ENCODE measurements at places on chromosomes 3 and 15. TPM values are rescaled to one million over a fixed set of nuclear protein-coding genes. Genes with fewer than 3 reads are reported as not detected.
A peak's percentile ranks its signal among the peaks of the same experiment; 100 is the strongest.

DNA sequence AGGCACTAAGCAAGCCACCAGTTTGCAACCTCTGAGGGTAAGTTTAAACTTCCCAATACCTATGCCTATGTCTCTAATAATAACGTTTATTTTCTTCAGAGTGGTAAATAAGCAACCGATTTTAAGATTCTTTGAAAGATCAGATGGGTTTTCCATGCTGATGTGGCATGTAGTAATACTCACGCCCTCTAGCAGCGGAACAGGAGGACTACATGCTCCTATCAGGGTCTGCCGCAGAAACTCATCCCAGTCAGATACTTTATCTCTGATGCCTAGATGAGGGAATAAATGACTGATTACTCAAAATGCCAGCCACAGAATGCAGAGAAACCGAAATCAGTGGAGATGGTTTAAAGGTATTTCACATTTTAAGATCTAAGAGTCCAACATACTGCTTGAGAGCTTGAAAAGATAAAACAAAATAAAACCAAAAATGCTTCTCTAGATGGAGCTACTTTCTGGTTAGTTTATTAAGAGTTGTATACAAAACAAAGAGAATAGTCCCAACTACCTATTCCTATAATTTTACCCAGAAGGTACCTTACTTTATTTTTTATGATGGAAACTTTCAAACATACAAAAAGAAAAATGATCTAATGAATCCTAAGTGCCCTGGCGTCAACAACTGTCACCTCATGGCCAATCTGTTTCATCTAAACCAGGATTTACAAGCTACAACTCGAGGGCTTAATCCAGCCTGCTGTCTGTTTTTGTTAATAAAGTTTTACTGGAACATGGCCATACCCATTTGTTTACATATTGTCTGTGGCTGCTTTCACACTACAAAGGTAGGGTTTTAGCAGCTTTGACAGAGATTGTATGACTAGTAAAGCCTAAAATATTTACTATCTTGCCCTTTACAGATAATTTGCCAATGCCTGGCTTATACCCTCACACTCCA lies 37.5 kb upstream of the STIMATE start:
- DNase-seq: peak; percentile 60

GRCh38 chr3:133991637-133992036 lies 38.1 kb downstream of the SLCO2A1 start:
- peak; percentile 66 for DNase-seq

- no peak for DNase-seq
Measured at GRCh38 chr3:11291808-11292207, 19.6 kb downstream of the ATG7 start.

DNA sequence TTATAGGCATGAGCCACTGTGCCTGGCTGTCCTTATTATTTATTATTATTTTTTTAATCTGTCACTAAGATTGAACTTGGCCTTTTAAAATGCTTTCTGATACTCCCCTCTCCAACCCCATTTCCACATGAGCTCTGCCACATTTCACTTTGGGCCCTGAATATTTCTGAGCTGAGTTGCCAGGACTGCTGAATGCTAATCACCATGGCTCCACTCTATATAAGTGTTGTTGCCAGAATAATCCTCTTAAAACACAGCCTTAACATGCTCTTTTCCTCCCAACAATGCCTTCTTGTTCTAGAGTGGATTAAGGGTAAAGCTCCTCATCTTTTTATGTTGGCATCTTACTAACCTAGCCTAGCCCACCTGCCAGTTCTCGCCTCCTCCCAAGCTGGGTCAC lies 124.4 kb downstream of the PDZRN3 start:
- no peak for DNase-seq

Gene ALPK3
- 190 TPM for total RNA-seq

Gene PYGO1
- total RNA-seq: 15.2 TPM

Gene SKOR1
- total RNA-seq: 0.05 TPM

DNA sequence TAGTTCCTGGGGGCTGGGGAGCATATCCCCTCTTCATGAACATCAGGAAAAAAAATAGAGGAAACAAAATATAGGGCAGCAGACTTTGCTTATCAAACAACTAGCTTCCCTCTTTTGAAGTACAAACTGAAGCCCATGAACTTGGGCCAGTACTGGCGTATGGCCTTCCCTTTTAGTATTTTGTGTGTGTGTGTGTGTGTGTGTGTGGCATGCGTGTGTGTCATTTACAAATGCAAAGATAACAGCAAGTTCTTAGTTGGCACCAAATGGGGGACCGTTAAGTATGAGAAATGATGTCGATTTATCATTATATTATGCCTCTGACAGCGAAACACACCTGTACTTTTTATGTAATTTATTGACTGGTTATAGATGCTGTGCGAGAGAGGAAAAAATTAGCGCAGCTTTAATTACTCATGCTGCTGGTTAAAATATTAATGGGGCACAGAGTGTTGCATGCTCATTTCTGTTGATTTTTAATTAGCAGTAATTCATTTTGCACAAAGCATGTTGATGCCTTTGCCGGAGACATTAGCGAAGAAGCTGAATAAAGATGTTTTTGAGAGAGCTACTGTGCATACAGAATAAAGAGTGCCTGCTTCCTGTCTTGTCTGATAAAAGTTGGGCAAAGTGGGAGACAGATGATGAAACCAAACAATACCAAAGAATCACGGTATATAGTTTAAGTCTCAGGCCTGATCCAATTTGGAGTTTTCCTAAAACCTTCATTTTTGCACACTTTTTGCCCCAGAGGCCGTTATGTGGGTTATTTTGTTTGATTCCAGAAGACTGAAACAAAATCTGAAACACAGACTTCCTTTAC lies 297.1 kb downstream of the SATB1 start:
- no peak for DNase-seq

DNA sequence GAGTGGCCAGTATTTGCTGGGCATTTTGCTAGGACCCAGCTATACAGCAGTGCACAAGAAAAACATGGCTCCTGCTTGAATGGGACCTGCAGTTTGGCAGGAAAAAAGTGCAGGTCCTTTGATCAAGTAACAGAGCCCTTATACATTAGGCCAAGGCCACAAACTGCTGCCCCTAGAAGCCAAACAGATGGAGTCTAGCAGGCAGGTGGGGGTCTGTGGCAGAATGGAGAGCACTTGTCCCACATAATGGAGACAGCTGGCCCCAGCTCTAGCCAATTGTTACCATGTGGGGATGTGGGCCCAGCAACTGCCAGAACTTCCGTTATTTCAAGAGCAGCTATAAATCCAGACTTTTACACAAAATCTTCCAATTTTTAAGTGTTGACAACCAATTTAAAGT lies 79.3 kb downstream of the SHQ1 start:
- DNase-seq: peak; percentile 55

GRCh38 chr3:13081603-13082360 lies 8.6 kb upstream of the IQSEC1 start:
- DNase-seq: no peak

Gene IL17RD
- total RNA-seq: 0.73 TPM

Gene NSUN3
- 9.6 TPM for total RNA-seq

GRCh38 chr3:139301183-139301582 lies 42.6 kb upstream of the MRPS22 start:
- DNase-seq: peak; percentile 79

DNA sequence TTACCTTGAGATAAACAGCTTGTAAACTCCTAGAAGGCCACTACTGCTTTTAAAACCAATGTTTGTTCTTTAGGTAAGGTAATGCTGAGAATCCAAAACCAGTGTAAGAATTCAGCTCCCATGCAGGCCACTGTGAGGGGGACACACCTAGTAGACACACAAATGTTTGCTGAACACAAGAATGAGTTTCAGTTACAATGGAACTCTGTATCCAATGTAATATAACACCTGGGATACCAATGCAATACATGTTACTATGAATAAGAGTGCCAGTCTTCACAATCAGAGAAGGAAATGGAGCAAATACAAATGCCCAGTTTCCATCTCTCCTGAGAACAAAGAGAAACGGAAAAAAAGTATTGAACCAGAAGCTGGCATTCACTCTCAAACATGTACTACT lies 65.9 kb downstream of the IGF2BP2 start:
- no peak for DNase-seq

DNA sequence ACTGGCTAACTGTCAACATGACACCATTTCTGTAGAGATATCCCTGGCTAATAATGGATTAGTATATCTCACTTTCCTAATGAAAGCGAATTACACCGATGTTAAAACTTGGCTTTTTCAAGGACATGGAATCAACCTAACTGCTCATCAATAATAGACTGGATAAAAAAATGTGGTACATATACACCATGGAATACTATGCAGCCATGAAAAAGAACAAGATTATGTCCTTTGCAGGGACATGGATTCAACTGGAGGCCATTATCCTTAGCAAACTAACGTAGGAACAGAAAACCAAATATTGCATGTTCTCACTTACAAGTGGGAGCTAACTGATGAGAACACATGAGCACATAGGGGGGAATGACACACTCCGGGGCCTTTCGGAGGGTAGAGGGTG lies 62.6 kb downstream of the ZIC1 start:
- no peak for DNase-seq

GRCh38 chr15:101193120-101193644 lies 58.7 kb downstream of the CHSY1 start:
- DNase-seq: no peak

- DNase-seq: no peak
Measured at GRCh38 chr3:168581771-168582225, 486.1 kb upstream of the GOLIM4 start.

Gene ADAMTS17
- total RNA-seq: 0.10 TPM

Gene UROC1
- total RNA-seq: not detected

- DNase-seq: no peak
Measured at GRCh38 chr15:64586984-64587383, 126.6 kb downstream of the ZNF609 start.

- DNase-seq: peak; percentile 60
Measured at GRCh38 chr3:180594631-180595558, 7.1 kb upstream of the TTC14 start.

Gene SLC24A5
- not detected for total RNA-seq

GRCh38 chr3:24004171-24004938 lies 59.3 kb downstream of the NR1D2 start:
- DNase-seq: no peak

DNA sequence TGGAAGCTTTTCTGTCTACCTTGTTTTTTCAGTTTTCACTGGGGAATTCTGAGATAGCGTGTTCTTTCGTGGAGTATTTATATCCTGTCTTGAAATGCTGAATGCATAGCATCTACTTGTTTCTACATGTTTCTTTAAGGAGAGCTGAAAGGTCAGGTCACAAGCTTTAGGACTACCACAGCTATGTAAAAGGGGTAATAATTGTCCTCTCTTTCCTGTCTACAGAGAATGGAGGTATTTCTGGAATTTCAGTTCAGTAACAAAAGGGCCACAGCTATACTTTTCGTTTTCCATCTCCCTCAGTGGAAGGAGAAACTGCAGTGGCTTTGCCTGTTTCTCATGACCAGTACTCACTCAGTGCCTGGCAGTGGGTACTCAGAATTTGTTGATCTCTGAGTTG lies 4.7 kb downstream of the INAFM2 start:
- DNase-seq: no peak

DNA sequence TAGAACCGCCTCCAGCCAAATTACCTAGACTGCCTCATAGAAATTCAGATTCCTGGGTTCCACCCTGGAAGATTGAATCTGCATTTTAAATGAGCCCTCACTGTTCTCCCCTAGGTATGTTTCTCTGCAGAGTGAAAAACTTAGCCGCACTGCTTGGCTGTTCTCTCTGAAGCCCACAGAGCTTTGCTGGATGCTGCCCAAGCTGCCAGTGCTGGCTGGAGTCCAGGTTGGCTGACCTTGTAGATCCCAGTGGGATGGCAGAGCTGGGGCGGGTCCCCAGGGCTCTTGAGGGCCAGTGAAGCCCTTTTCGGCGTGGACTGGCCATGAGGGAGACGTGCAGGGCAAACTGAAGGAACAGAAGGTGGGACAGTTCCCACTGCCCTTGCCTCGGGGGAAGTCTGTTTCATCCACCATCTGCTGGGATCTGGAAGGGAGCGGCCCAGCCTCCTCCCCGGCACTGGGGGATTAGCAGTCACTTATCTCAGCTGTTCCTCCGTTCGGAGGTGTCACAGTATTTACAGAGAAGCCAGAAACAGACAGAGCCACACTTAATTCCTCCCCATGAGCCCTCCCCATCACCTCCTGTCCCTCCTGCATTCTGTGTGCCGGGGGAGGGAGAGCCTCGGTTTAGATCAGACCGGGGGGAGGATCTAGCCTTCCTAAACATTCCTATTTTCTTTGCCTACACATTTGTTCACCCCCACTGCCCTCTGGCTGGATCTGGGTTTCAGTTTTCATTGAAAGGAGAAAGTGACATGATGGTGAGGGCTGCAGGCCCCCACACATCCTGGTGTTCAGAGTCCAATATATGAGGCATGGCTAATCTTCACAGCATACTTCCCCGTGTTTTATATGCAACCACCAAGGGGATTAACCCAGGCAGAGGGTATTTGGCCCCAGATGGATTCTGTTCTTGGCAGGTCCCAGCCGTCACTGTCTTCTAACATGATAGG lies 4.1 kb upstream of the ACTC1 start:
- peak; percentile 96 for DNase-seq

- no peak for DNase-seq
Measured at GRCh38 chr3:29949940-29950616, 656.3 kb upstream of the TGFBR2 start.

DNA sequence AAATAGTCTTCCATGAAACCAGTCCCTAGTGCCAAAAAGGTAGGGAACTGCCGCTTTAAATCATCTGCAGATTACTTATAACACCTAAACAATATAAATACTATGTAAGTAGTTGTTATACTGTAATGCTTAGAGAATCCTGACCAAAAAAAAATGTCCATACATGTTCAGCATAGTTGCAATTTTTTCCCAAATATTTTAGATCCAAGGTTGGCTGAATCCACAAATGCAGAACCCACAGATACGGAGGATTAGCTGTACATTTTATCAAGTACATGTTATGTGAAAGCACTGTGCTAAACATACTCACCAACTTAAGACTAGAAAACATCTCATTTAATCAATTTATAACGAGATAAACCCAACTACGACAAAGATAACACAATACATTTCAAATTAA lies 9.3 kb downstream of the MSL2 start:
- DNase-seq: no peak

DNA sequence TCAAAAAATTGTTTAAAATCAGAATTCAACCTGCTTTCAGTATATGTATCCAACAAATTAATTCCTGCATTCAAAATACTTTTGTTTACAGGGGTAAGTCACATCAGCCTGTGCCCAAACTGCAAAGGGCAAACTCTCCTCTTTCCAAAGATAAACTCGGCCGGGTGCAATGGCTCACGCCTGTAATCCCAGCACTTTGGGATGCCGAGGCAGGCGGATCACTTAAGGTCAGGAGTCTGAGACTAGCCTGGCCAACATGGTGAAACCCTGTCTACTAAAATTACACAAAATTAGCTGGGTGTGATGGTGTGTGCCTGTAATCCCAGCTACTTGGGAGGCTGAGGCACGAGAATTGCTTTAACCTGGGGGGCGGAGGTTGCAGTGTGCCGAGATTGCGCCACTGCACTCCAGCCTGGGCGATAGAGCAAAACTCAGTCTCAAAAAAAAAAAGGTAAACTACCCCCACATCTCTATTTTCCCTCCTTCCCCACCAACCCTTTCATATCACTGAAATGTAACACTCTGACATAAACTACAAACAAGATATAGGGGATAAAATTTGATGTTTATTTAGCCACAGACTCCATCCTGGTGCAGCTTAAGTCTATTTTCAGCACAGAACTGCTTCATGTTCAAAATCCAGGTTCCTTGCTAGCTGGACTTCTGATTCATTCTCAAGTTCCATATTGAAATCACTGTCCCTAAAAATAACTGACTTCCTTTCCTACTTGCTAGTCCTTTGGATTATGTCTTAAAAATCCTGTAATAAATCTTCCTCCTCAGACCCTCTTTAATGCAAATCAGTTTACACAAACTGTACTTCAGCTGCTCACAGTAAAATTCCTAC lies 15.4 kb downstream of the UBP1 start:
- peak; percentile 40 for DNase-seq

- no peak for DNase-seq
Measured at GRCh38 chr3:50345586-50346234, at the start of gene ZMYND10. TSS of gene ZMYND10 (minus strand) at chr3:50345732. CDS start at chr3:50345579, 153 bp downstream.

- no peak for DNase-seq
Measured at GRCh38 chr15:100308213-100308600, 33.6 kb downstream of the ADAMTS17 start.

Measured in myocyte (in vitro differentiated cells).